Cerebellar nuclear complex (tissue), 1 donor: ENCODE measurements at places on chromosomes 3 and 15.

GRCh38 chr3:53773611-53774368 lies 72.4 kb downstream of the CHDH start:
- no peak for DNase-seq

GRCh38 chr3:31785734-31786133 lies 195.3 kb downstream of the OSBPL10 start:
- no peak for DNase-seq

DNA sequence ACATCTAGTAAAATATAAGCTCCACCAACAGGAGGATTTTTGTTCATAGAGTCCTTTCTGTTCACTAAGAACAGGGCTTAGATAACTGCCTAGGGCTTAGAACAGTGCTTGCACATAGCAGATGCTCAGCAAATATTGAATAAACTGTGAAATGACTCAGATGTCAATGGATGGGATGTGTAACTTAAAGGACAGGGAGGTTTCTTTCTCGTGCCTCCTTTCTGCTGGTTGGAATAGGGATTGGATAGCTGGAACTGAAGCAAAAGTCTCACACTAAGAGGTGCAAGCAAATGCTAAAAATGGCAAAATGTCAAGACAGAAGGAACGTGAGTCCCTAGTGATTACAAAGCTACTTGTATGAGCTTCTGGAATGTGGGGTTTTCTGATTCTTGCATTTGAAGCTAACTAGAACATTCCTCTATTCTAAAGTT lies 392.8 kb upstream of the WNT5A start:
- no peak for DNase-seq

GRCh38 chr15:67829647-67830504 lies 4.6 kb downstream of the SKOR1 start:
- no peak for DNase-seq

- DNase-seq = no peak
Observed at GRCh38 chr3:135966271-135966961, 888 bp downstream of the PPP2R3A start.

- DNase-seq = no peak
Observed at GRCh38 chr3:16869261-16870005, 15.3 kb upstream of the PLCL2 start.

DNA sequence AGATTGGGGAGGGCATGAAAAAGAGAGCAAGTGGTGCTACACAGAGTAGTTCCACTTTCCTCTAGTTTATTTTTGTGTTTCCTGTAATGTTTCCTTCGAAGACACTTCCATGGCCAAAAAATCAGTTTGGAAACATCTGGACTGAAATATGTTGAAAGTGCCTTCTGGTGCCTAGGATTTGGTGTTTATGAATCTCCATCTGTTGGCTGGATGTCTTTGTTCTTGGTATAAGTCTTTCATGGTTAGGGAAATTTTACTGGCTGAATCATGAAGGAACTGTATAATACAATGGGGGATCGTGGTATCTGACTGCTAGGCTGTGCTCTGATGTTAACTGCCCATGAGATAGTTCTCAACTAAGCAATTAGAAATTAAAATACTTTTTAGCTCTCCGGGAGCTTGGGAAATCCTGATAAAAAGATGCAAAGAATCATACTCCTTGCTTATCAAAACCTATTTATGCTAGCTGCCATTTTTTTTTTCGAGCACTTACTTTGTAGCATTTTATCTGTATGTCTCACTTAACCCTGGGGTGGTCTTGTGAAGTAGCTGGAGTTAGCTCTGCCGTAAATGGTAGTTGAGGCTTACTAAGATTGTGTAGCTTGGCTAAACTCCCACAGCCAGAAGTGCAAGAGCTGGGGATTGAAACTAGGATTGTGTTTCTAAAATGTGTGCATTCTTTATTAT lies 21.9 kb downstream of the AKAP13 start:
- no peak for DNase-seq

DNA sequence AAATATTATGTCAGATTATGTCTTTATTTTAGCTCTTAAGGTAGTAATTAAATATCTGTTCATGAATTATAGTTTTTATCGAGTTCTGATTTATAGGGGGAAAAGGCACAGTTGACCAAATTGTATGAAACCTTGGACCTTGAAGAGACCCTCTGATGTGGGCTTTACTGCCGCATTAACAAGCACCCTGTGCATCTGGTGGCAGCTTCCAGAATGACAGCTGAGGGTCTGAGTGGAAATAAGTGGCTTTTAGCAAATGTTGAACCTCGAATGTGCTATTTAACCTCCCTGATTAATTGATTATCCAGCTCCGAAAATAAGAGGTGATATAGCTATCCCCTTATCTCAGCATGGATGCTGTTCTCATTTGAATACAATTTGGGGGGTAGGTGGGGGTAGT lies 87.0 kb downstream of the TMEM108 start:
- no peak for DNase-seq

DNA sequence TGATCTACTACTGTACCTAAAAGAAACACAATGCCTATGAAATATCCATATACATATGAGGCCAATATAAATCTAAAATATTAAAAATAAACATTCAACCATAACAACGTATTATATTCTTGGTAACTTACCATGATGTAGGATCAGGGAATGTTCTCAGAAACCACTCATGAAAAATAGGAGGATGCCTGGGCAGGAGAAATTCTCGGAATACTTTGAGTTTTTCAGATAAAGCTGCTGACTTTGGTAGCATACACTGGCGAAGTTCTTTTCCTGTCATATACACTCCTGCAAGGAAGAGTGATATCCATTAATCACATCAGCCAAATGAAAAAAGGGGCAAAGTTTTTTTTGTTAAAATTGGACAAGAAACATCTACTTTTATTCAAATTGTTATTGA lies 11.3 kb upstream of the XRN1 start:
- DNase-seq = no peak

DNA sequence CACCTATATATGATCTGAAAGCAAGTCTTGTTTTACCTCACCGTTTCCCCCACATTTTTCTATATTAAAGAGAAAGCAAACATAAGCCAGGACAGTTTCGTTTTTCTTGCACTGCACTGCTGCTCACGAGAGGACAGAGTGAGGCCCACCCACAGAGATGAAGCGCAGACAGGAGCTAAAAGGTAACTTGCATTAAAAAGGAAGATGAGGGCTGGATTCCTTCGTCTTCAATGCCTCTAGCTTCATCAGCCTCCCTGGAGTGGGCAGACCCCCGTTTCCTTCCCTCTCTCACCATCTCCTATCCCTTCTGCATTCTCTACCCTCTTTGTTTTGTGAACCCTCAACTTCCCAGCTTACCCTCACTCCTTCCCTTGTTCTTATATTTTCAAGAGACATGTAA lies 18.9 kb downstream of the SUMF1 start:
- DNase-seq = no peak

DNA sequence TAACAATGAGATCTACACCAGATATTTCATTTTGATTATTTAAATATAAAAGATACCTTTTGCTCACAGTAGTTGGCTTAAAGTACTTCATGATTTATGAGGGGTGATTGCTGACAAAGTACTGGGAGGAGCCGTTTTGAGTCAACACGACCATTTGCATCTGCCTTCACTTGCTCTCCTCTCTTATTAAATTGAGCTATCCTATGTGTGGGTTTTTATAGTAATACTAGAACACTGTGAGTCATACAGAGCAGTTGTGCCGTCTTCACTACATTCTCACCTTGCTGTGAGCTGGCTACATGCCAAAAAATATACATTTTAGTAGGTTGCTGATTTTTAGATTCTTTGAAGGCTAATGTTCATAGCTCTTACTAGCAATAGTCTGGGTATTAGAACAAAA lies 161.2 kb downstream of the ALCAM start:
- DNase-seq = no peak

GRCh38 chr3:162077108-162077507 lies 580.5 kb downstream of the OTOL1 start:
- no peak for DNase-seq

GRCh38 chr15:31104003-31104402 lies 2.5 kb upstream of the TRPM1 start:
- DNase-seq = no peak

DNA sequence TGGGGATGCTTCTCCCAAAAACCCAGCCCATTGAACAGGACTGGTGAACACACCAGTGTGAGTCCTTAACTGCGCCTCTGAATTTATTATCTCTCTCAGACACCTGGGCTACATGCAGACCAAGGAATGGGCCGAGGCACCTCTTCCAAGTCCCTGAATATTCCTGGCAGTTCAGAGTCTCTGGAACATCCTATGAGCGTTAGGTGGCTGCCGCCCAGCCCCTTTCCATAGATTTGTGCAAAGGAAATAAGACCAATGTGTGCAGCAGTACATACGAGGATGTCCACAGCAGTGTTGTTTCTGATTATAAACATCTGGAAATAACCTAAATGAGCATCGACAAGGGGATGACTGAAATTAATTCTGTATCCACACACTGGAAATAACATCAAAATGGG lies 104.9 kb upstream of the RPL32 start:
- no peak for DNase-seq

- no peak for DNase-seq
Observed at GRCh38 chr3:150314248-150315004, 93.7 kb upstream of the TSC22D2 start.

- no peak for DNase-seq
Observed at GRCh38 chr15:95715906-95716656, 614.4 kb upstream of the NR2F2 start.

- DNase-seq = no peak
Observed at GRCh38 chr3:171257251-171258203, 202.7 kb downstream of the TNIK start.

GRCh38 chr3:172561897-172562640 lies 38.8 kb upstream of the TNFSF10 start:
- DNase-seq = no peak

GRCh38 chr3:97111244-97111643 lies 296.9 kb downstream of the EPHA6 start:
- DNase-seq = no peak

DNA sequence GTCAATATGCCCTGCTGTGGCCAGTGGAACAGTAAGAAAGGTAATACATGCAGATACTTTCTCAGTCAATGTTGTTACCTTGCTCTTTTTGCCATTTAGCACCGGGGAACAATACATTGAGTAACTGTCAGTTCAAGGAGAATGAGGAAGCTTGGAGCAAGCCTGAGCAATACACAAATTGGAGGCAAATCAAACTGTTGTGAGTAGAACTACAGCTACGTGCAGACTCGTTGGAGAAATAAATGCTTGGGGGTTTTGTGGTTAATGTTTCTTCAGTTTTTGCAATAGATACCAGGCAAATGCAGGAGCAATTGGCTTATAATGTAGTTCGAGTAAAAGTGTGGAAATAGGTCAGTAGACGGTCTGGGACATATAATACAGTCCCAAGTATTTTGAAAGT lies 587.3 kb upstream of the ROBO1 start:
- DNase-seq = no peak

DNA sequence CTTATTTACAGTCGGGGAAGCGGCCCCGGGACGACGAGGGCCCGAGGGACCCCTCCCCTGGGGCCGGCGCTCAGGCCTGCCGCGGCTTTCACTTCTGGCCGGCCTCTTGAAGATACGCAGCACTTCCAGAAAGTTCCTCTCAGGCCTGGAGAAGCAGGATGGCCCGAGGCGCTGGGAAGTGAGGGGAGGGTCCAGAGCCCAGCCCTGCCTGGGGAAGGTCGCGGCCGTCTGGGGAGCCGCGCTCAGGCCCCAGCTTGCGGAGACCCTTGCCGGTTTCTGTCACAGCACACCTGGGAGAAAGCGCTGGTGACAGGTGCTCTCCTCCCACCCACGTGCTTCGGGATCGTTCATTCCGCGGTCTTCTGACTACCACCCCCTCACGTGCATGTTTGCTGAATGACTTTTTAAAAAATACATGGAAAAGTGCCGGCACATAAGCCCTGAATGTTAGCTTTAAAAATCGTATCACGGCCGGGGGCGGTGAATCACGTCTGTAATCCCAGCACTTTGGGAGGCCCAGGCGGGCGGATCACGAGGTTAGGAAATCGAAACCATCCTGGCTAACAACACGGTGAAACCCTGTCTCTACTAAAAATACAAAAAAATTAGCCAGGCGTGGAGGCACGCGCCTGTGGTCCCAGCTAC lies 727 bp upstream of the TM2D3 start:
- DNase-seq = no peak

DNA sequence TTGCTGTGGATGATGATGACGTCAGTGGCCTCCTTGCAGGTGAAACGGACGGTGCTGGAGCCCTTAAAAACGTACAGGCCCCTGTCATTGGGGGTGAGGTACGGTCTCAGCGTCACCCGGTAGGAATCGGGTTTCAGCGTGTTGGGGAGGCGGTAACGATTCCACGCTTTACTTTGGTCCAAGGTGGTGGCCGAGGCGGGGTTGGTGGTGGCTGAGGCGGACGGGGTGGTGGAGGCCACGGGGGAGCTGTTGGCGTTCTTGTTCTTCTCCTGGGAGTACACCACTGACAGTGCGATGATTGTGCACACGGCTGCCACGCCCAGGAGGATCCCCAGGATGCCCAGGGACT lies 8.5 kb downstream of the ANPEP start:
- no peak for DNase-seq

GRCh38 chr15:49436751-49437150 lies 13.7 kb downstream of the FGF7 start:
- DNase-seq = no peak

DNA sequence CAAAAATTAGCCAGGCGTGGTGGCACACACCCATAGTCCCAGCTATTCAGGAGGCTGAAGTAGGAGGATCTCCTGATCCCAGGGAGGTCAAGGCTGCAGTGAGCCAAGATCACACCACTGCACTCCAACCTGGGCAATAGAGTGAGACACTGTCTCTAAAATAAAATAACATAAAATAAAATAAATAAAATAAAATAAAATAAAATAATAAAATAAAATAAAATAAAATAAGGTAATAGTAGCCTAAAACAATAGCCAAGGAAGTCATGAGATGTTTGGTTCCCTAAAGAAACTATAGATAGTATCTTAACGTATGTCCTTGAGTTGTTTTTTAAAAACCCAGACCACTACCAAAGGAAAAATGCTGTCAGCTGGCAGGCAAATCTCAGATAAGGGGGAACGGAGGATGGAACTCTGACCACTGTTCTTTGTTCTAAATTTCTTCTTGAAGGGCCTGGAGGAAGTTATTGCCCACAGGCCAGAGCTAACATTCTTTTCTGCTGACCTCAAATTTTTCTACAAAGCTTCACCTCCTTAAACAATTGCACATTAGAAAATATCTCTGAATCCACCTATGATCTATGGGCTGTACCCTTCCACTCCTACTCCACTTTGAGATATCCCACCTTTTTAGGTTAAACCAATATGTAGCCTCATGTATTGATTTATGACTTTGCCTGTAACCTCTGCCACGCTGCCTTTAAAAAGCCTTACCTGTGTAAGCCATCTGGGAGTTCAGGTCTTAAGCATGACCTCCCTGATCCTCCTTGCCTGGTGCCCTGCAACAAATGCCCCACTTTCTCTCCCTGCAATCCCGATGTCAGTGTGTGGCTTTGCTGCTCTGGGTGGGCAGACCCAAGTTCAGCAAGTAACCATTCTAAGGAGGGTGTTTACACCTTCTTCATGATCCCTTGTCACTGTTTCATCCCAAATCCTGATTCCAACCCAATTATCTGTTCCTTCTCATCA lies 126.2 kb upstream of the BHLHE40 start:
- DNase-seq = no peak
